M059J (cell line): ENCODE measurements at places on chromosomes 5 and 9. TPM values are rescaled to one million over a fixed set of nuclear protein-coding genes. Genes with fewer than 3 reads are reported as not detected.

DNA sequence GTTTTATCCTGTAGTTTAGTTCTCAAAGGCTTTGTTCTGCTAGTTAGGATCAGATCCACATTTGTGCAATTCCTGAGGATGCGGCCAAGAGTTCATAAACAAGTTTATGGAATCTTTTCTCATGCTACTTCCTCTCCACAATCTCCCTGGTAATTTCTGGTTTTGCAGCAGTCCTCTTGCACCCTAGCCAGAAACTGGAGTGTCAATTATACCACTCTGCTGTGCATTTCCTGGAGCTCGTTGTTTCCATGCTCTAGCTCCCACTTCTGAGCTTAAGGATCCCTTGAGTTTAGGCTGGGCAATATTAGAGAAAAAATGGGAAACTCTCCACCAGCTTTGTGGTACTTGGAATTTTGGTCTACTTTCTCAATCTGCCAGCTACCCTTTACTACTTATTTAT, 474.7 kb downstream of the DIRAS2 start:
- DNase-seq, result no peak

CCDC192 gene
- not detected in 2 replicates for total RNA-seq

LHX3 gene
- total RNA-seq, result not detected in 2 replicates

ESM1 gene
- total RNA-seq, result 0.37 and 1.1 TPM in 2 replicates

- DNase-seq, result no peak
These were observed 163.4 kb downstream of the GHR start for GRCh38 chr5:42586625-42587024.

GRCh38 chr9:23232831-23233230, 593.2 kb downstream of the ELAVL2 start:
- no peak for DNase-seq

GRCh38 chr9:76703270-76703669, 61.0 kb upstream of the PCA3 start:
- DNase-seq, result no peak

DNA sequence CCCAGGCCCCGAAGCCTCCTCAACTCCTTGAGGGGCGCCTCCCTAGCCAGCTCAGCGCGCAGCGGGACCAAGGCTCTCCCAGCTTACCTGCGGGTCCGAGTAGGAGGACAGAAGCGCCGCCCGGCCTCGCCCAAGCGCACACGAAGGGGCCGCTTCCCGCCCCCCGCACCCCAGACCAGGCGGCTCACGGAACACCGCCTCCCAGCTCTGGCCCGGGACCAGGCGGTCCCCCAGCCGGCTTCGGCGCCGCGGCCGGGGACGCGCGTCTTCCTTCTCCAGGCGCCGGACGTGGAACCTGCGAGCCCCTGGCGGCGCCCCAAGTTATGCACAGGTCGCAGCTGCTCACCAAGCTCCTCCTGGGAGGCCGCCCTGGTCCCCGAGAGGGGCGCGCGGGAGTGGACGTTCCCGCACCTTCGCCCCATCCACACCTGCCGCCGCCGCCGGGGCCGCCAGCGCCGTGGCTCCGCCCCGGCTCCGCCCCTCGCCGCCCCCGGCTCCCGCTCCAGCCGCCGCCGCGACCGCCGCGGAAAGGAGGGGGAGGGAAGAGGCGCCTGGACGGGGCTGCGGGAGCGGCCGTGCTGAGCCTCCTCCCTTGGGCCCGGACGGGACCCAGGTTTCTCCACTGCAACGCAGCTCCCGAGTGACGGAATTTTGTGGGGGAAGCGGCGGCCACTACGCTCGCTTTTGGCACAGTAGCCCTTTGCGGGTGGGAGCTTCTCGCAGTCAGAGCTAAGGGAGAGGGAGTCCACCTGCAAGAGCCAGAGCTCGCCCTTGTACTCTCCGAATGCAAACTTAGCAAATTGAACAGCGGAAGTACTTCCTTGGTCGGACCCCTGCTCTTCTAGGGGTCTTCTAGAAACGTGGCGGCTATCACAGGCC, 77.5 kb upstream of the IFNE start:
- peak; percentile 81 for DNase-seq

- DNase-seq, result peak; percentile 87
These were observed 59.2 kb downstream of the TNC start for GRCh38 chr9:115058684-115059315.

DNA sequence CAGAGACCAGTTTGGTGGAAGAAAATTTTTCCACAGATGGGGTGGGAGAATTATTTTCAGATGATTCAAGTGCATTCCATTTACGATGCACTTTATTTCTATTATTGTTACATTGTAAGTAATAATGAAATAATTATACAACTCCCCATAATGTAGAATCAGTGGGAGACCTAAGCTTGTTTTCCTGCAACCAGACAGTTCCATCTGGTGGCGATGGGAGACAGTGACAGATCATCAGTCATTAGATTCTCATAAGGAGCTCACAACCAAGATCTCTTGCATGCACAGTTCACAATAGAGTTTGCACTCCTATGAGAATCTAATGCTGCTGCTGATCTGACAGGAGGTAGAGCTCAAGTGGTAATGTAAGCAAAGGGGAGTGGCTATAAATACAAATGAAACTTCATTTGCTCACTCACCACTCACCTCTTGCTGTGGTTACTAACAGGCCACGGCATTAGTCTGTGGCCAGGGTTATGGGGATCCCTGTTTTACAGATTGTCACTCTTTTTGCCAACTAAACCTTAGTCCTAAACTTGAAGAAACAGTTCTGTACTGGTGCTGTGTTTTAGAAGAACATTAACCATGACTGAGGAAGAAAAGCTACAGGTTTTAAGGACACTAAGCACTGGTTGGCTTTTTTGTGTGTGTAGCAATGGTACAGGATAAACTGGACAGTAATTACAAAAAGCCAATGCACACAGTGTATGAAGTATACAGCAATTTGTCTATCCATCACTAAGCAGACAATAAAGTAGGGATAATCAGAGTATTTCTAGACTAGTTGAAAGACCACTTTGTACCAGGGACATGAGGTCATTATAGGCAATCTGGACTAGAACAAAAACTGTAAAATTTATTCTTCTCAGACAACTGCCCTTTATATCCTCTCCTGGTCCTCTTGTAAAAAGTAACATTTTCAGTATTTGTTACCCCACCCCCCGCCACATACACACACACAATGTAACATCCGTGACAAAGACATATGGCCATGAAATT, 9.9 kb downstream of the TMEM232 start:
- peak; percentile 4 for DNase-seq

DNA sequence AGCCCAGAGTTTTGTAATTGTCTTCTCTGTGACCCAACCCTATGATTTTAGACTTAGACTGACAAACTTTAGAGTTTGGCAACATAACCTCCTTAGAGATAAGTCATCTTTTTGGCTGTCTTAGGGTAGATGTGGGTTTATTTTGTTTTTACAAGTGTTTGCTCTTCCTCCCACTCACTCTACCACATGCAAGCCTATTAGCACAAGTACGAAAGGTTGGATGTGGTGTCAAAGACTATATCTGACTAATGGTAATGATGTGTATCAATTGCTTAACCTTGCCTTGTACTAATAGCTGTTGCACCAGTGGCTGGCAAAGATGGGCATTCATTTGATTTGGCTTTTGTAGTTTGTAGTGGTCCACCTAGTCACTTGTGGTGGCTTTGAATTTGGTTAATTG, 46.5 kb downstream of the SLC25A46 start:
- peak; percentile 73 for DNase-seq

- no peak for DNase-seq
These were observed 280.3 kb upstream of the WWC1 start for GRCh38 chr5:168011096-168011495.

GRCh38 chr9:27967210-27967609, 393.9 kb upstream of the C9orf72 start:
- no peak for DNase-seq

NFIL3 gene
- total RNA-seq, result 15.4 and 20.6 TPM in 2 replicates

DNA sequence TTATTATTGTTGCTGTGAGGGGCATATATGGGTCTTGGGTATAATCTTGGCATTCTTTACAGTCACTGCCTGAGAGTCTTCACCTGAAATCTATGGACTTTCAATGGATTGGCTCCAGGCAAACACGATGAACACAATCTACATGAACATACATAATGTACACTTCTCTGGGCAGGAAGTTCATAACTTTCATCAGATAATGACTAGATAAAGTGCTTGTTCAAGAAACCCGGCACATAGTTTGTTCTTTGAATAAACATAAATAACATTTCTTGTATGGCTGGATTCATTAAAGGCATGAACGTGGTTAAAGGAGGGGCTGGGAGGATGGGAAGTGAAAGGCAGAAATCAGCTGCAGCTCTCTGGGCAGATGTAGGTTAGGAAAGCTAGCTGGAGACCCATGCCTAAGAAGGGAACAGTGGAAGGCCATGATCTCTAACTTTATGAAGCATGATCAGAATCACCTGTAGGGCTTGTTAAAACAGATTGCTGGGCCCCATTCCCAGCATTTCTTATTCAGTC, 306.9 kb upstream of the EFNA5 start:
- DNase-seq, result no peak

DPYSL3 gene
- 70.7 and 88.2 TPM in 2 replicates for total RNA-seq

DNA sequence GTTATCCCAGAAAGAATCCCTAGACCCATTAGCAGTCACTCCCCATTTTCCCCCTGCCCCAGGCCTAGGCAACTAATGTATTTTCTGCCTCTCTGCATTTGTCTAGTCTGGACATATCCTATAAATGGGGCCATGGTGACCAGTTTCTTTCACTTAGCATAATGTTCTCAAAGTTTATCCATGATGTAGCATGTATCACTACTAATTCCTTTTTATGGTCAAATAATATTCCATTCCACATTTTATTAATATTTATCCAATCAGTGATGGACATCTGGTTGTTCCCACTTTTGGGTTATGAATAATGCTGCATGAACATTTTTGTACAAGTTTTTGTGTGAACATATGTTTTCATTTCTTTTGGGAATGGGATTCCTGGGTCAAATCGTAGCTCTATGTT, 1.5 kb downstream of the FCHO2 start:
- no peak for DNase-seq

ZNF366 gene
- 0.96 and 1.4 TPM in 2 replicates for total RNA-seq

GRCh38 chr5:156096259-156096658, 230.7 kb upstream of the SGCD start:
- DNase-seq, result peak; percentile 25

ACOT12 gene
- not detected in 2 replicates for total RNA-seq

- no peak for DNase-seq
These were observed 368.4 kb downstream of the OSTF1 start for GRCh38 chr9:75456698-75457097.

DNA sequence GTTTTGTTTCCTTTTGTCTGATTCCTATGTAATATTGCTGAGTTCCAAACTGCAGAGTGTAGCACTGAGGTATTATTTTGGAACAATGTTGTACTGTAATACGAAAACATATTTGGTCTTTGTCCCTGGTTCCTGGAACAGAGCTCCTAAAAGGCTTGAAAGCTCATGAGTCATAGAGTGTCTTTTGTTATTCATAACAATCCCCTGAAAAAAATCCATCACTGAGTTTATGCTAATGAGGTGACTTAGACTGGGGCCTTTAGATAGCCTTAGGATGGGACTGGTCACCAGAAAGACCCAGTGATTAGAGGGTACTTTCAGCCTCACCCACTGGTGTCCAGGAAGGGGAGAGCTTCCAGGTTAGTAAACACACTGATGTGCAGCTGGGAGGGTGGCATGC, 132.7 kb upstream of the POU5F2 start:
- peak; percentile 50 for DNase-seq

GRCh38 chr9:21160178-21160577, 6.3 kb downstream of the IFNA21 start:
- peak; percentile 67 for DNase-seq

TMEM174 gene
- total RNA-seq, result not detected in 2 replicates

IFNA4 gene
- not detected in 2 replicates for total RNA-seq

DNA sequence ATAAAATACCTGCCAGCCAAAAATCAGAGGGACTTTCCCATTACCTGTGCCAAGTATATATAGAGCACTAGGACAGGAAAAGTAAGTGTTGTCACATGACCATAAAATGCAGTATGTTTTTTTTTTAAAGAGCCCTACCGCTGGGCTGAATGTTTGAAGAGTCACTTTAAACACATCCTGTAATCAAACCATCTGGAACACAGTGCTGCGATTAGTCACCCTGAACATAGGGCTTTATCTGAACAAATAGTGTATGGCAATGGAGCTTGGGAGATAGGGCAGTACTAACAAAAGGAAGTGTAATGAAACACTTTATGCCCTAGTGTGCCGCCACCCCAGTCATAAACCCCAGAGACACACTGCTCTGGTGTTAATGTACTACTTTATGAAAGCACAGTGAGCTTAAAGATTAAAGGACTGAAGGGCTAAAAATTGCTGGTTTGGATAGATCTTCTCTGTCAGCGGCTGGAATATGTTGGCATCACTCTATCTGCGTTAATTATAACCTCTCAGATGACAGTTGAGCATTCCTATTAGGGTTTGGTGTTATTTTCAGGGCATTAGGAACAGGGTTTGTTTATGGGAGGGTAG, 90.4 kb downstream of the ZNF608 start:
- DNase-seq, result peak; percentile 92

- no peak for DNase-seq
These were observed 46.3 kb downstream of the GGTA1 start for GRCh38 chr9:121453232-121453892.

GOLPH3 gene
- total RNA-seq, result 67.4 and 98.1 TPM in 2 replicates

GRCh38 chr5:138111937-138112336, 27.3 kb downstream of the NME5 start:
- DNase-seq, result peak; percentile 80

FAM151B gene
- total RNA-seq, result 1.6 TPM in 1 of 2 replicates, not detected in the other

GRCh38 chr5:94746731-94747124, 128.3 kb downstream of the SLF1 start:
- peak; percentile 22 for DNase-seq

- peak; percentile 89 for DNase-seq
These were observed 83.2 kb downstream of the TNC start for GRCh38 chr9:115034801-115035200.
